ENCODE measurements at places on chromosomes 2 and 18.

DNA sequence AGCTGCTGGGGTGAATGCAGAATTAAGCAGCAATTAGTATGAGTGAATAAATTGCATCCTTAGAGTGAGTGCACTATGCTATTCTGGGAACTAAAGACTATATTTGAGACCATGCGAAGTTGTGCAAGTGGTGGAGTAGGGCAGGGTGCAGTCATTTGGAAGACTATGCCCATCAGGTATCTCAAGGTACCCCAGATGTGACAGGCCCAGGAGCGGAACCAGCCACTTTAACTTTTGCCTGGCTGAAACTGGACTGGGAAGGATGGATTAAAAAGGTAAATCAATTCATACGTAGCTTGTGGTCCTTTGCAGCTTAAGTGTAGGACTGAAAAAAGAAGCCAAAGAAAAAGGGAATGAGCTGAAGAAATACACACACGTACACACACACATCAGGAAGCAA is 1.7 kb downstream of the KYNU start:
- no peak for DNase-seq

DNA sequence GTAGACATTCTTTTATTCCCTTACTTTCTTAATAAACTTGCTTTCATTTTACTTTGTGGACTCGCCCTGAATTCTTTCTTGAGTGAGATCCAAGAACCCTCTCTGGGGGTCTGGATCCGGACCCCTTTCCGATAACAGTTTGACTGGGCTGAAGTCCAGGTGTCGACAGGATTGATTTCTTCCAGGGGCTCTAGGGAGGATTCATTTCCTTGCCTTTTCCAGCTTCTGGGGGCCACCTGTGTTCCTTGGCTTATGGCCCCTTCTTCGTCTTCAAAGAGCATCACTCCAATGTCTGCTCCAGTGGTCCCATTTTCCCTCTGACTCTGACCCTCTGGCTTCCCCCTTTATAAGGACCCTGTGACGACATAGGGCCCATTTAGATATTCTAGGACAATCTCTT is 67.5 kb downstream of the COPS8 start:
- DNase-seq: no peak

GRCh38 chr2:133760376-133760775 is 192.1 kb upstream of the NCKAP5 start:
- DNase-seq: no peak

DNA sequence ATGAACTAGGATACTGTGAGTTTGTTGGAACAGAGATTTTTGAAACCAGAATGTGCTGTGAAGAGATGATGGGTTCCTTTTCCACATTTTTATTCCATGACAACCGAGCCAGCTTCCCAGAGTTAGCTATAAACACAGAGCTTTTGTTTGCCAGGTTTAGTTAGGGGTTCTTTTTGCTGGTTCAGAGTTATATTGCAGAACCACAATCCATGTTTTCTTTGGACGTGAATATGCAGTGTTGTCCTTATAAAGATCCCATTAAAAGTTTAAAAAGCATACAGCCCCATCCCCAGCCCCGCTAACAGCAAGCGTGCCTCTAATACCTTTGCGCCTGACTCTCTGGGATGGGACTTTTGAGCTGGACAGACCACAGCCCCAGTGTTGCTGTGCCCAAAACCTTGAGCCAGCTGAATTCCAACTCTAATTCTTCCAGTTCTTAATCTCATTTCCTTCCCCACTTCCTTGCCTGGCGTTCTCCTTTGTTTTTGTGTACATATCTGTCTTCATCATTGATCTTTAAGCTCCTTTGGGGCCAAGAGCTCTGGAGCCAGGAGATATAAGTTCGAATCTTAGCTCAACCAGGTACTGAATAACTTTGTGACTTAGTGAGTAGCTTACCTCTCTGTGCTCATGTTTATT is 72.3 kb downstream of the SPATS2L start:
- DNase-seq: no peak

DNA sequence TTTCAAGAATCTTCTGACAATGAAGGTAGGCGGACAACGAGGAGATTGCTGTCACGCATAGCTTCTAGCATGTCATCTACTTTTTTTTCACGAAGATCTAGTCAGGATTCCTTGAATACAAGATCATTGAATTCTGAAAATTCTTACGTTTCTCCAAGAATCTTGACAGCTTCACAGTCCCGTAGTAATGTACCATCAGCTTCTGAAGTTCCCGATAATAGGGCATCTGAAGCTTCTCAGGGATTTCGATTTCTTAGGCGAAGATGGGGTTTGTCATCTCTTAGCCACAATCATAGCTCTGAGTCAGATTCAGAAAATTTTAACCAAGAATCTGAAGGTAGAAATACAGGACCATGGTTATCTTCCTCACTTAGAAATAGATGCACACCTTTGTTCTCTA is 35.8 kb downstream of the MARCHF7 start:
- no peak for DNase-seq

DNA sequence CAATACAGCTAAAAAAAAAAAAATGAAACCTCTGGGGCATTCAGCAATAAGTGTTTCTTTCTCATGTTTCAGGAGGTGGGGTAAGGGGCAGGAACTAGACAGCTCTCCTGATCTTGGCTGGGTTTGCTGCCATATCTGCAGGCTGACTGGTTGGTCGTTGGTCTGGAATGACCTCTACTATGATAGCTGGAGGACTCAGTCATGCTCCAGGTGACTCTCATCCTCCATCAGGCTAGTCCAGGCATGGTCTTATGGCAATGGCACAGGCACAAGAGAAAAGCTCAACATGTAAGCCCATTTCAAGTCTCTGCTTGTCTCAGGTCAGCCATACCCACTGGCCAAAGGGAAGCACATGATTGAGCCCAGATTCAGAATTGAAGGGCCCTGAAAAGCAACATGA is 9.5 kb upstream of the SLC1A4 start:
- no peak for DNase-seq

DNA sequence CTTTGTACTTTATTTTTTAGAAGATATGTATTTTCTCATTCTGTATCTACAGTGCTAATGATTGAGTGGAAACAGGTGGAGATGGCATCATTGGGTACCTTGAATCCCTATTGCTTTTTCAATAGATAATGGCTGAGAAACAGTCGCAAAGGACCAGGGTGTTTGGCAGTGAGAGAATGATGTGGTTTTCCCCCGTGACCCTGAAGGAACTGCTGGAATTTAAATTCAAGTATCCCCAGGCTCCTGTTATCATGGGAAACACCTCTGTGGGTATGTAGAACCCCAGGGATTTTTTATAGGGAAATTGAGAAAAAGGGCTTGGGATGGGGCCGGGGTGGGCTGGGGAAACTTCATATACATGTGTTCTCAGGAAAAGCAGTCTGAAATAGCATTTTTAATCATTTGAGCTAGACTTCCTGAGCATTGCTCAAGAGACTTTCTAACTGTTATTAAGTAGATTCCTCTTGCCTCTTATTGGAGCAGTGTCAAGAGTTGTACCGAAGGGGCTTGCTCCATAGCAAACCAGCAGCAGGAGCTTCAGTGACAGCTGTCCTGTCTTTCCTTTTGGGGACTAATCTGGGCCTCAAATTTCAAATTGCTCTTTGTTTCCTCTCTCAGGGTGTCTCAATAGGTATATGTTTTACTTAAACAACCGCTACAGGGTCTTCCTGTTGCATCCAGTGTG is 18.9 kb downstream of the AOX1 start:
- no peak for DNase-seq

GRCh38 chr2:232418466-232419244 is 12.0 kb downstream of the ALPG start:
- no peak for DNase-seq

- no peak for DNase-seq
These were observed 4.6 kb downstream of the DOCK10 start for GRCh38 chr2:225037415-225038230.

GRCh38 chr18:62288665-62289008 is 36.5 kb upstream of the TNFRSF11A start:
- DNase-seq: no peak

- DNase-seq: no peak
These were observed 76.2 kb upstream of the LRRTM1 start for GRCh38 chr2:80380736-80381135.

GRCh38 chr2:121368836-121369235 is 83.8 kb upstream of the TFCP2L1 start:
- DNase-seq: no peak

- DNase-seq: no peak
These were observed 514.5 kb downstream of the LRRTM4 start for GRCh38 chr2:77007686-77008085.

- DNase-seq: no peak
These were observed 356.7 kb downstream of the TGIF1 start for GRCh38 chr18:3806656-3807055.

- no peak for DNase-seq
These were observed 19.3 kb downstream of the NCK2 start for GRCh38 chr2:105764059-105764458.

DNA sequence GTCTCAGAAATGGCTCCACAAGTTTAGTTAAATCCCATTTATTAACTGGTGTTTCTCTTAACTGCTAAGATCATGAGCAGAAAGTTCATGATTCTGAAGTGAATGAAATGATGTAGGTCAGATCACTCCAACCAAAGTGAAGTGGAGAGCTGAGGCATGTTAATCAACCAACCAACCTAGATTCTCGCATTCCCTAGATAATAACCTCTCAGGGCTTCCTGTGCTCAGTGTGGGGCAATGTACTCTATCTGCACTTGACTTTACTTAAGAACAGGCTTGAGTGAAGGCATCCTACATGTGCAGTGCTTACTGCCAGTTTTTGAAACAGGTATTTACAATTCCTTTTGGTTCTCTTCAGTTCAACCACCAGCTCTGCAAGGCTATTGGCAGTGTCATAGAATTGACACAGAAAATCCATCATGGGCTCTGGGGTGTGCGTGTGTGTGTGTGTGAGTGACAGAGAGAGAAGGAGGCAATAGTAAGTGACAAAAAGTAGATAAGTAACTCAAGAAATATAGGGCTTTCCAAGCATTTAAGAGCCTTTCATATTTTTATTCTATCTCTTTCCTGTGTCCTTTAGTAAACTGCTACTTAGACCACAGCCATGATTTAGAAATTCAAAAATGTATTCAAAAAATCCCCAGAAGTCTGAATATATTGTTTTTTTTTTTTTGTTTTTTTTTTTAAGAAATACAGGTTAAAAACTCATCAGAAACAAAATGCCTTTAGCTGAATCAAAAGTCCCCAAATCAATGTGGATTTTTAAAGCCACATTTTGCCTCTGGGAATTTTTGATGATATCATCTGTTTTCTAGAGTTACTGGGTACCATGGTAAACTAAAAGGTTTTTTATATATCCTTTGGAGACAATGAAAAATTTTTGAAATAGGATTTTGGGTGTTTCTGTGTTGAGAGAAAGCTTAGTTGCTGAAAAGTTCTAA is 28.6 kb downstream of the DOCK10 start:
- DNase-seq: no peak

Measured in stimulated activated CD4-positive, alpha-beta T cell treated with anti-CD3 and anti-CD28 coated beads, Interleukin-4, amount 100 ng/mL, for 24 hours (primary cell).